NCI-H146 (cell line): ENCODE measurements at places on chromosomes 11 and 22.

- DNase-seq = no peak
Observed at GRCh38 chr11:118443590-118444218, 7.4 kb downstream of the KMT2A start.

GRCh38 chr22:46033256-46034200, 56.6 kb upstream of the WNT7B start:
- no peak for DNase-seq

GRCh38 chr11:2750101-2750681, 50.4 kb upstream of the KCNQ1OT1 start:
- DNase-seq = no peak

DNA sequence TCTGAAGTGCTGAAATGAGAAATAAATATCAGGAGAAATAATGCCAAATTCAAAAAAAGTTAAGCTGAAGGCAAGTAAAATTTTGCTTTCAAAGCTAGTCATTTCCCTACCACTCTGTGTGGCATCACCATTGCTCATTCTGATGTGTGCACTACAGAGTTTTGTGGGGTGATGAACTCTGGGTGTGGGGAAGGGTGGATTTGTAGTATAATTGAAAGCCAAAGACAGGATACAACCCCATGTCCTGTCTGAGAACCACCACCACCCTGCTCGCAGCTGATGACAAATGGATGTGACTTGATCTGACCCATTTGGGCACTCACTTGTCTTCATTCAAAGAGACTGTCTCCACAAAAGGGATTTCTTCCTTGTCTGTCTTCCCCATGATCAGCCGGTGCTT, 19.3 kb upstream of the TMEM9B start:
- DNase-seq = no peak
